Gastroesophageal sphincter (tissue), 4 donors: ENCODE measurements at places on chromosomes 16 and 17.

DNA sequence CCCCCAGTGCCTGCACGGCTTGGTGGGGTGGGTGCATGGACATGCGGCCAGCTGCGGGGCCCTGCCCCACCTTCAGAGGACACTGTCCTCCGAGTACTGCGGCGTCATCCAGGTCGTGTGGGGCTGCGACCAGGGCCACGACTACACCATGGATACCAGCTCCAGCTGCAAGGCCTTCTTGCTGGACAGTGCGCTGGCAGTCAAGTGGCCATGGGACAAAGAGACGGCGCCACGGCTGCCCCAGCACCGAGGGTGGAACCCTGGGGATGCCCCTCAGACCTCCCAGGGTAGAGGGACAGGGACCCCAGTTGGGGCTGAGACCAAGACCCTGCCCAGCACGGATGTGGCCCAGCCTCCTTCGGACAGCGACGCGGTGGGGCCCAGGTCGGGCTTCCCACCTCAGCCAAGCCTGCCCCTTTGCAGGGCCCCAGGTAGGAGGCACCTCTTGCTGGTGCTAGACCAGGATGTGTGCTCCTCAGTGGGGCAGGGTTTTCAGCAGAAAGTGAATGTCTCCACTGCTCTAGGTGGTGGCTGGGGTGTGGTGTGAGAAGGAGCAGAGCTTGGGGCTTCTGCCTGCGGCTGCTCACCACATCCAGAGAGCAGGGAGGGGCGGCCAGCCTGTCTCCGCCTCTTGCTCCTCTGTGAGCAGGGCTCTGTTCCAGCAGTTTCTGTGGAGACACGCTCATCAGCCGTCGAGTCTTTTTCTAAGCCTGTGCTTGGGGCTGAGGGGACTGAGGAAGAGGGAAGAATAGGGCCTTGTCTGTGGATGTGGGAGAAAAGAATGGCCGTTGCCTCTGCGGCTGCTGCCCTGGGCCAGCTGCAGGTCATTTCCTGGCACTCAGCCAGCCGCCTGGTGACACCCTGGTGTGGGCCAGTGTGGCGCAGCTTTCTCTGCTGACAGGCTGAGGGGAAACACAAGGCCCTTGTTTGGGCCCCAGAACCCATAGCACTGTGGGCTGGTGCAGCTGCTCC is 2.2 kb downstream of the ZNF276 start:
- ATAC-seq = no peak

- no peak for ATAC-seq
Observed at GRCh38 chr16:89530401-89531381, 22.5 kb downstream of the SPG7 start.

- peak; percentile 49 for ATAC-seq
Observed at GRCh38 chr17:56593086-56593645, 333 bp upstream of the NOG start.

GRCh38 chr17:66910651-66911285 is 53.7 kb upstream of the CACNG4 start:
- ATAC-seq = no peak

DNA sequence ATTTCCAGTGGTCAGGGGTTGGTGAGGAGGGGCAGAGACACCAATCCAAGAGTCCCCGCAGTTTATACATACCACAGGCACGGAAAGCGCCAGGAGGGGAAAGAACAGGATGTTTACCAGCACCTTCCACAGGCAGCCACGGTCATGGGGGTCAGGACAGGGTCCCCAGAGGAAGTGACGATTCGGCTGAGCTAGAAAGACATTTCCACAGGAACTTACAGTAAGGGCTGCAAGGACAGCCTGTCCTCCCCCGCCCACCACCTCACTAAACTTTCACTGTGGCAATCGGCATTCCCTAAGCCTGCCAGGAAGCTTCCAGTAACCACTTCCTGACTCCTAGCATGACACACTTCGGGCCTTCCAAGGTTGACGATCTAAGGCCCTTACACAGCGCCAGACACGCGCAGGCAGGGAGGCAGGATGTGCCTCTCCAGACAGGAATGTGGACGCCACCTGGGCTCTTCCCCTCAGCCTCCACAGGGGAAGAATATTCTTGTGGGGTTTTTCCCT is 1.2 kb upstream of the MT2A start:
- ATAC-seq = peak; percentile 58

- ATAC-seq = no peak
Observed at GRCh38 chr16:79735271-79735670, 134.7 kb upstream of the MAF start.

DNA sequence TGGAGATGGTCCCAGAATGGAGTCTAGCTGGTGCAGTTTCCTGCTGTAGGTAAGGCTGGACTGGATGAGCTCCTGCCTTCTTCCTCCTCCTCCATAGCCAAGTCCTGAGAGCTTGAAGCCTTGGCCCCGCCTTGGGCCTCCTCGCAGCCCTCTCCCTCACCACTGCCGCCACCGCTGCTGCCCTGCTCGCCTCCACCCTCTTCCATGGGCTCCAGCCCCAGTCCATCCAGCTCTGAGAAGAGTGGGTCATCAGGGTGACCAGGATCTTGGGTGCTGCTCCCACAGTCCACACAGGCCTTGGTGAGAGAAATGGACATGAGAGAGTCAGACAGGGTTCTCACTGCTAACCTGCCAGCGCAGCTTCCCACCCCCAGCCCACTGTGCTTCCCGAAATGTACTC is 11.2 kb downstream of the PER1 start:
- no peak for ATAC-seq
